Stimulated activated CD8-positive, alpha-beta memory T cell treated with anti-CD3 and anti-CD28 coated beads, Interleukin-7, amount 100 ng/mL, for 4 hours (primary cell): ENCODE measurements at places on chromosomes 11 and 22.

- no peak for DNase-seq
These were observed 3.7 kb upstream of the UPK3A start for GRCh38 chr22:45281010-45281409.

- no peak for DNase-seq
These were observed 301.3 kb downstream of the NTM start for GRCh38 chr11:131671734-131672133.

DNA sequence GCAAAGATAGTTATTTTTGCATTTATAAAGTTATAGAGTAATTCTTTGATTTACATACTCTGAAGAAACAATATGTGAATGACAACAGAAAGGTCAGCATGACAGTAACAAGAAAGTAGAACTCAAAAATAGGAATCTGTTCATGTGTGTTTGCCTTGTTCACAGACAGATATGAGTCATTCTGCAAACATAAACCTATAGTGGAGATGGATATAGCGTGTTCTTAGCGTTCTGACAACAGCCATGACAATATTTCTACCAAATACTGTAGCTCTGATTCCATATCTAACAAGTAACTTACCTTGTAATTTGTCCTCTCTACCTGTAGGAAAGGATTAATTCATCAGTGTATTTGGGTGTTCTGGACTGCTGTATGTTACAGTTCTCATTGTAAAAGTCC lies 208.5 kb upstream of the MTMR2 start:
- no peak for DNase-seq

DNA sequence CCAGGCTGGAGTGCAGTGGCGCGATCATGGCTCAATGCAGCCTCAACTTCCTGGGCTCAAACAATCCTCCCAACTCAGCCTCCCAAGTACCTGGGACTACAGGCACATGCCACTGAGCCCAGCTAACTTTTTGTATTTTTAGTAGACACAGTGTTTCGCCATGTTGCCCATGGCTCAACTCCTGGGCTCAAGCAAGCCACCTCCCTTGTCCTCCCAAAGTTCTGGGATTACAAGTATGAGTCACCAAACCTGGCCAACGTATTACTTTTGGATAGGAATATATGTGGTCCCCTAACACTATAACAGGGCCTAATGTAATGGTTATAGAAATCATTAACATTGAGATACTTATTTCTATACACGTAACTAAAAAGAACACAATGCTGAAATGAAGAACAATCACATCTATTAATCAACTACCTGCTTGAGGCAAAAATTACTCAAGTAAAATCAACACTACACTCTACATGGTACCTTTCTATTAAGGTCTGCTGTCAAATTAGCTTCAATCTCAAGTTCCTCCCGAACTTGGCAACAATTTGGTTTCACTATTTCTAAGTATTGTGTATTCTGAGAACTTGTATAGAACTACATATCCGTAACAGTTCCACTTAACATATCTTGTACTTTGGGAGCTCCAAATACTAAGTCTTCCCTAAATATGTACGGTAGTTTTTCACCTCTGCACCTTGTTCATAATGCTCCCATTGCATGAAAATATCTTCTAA lies 124.9 kb downstream of the FCHSD2 start:
- no peak for DNase-seq

DNA sequence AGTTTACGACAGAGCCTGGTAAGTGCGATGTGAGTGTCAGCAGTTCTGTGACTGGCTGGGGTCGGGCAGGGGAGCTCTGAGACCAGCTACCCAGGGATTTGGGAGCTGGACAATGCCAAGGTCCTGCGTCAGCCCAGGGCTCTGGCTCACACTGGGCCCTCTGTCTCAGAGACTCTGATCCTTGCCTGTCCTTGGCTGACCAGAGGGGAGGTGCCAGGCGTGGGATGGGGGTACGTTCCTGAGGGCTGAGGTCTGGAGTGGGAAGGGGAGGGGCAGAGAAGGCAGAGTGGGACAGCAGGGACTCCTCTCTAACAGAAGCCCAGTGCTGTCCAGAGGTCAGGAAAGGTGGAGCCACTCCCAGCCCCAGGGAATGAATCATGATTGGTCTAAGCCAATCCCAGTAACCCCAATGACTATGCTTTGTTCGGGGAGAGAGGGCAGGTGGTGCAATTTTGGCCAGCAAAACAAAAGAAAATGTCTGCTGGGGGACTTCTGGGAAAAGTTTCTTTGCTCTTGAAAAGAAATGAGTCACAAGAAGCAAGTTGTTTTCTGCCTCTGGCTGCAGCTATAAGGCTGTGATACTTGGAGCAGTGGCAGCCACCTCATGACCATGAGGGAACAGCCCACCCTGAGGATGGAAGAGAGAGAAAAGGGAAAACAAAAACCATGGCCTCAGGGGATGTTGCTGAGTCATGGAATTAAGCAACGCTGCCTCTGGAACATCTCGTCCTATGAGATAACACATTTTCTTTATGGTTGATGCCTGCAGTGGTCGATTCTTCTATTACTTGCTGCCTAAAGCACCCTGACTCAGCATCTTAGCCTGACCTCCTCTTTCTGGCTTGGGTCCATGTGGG lies 108.3 kb downstream of the CHST1 start:
- no peak for DNase-seq

GRCh38 chr11:1759151-1759850 lies 4.4 kb downstream of the CTSD start:
- no peak for DNase-seq

DNA sequence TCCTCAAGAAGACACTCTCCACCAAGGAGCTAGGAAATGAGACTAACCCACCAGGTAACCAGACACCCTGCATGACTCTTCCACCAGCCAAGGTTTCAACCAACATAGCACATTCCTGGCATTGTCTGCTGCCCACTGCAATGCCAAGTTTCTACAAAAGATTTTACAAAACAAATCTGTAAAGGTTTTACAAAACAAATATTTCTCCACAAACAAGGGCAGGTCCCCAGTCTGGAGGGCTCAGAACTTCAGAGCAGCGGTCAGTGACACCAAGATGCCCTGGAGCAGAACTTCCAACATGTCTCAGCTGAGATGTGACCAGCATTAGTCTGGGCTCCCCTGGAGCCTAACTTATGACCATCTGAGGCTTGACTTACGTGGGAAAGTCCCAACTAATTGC lies 14.0 kb downstream of the GALNT18 start:
- no peak for DNase-seq

DNA sequence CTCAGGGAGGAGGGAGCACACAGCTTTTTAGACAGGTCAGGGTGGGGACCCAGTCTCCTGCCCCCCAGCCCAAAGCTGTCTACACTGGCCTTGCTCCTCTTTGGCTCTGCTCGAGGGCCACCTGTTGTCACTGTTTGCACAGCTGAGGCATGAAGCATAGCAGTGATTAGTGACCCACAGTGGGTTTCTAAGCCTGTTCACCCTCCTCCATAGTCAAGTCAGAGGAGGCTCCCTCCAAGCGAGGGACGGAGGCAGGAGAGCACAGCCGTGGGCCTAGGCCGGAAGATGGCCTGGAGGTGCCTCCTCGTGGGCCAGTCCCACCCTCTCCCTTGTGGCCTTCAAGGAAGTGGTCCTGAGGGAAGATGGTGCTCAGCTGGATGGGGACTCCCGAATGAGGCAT lies 241.1 kb downstream of the GRIK4 start:
- DNase-seq, result no peak
